ENCODE measurements at places on chromosomes 1 and 21. TPM values are rescaled to one million over a fixed set of nuclear protein-coding genes. Genes with fewer than 3 reads are reported as not detected.

Gene SPAG17
- not detected for total RNA-seq

Gene KIF14
- total RNA-seq, result 9.6 TPM

Gene THEM5
- total RNA-seq, result not detected

Gene LCE1E
- not detected for total RNA-seq

Gene TBX19
- total RNA-seq, result 0.98 TPM

Gene PLA2G2A
- total RNA-seq, result not detected

Gene CLCNKB
- total RNA-seq, result under 0.01 TPM

Gene PGLYRP3
- not detected for total RNA-seq

Gene SAMD11
- total RNA-seq, result not detected

Gene PCAT6
- total RNA-seq, result not detected

Gene TTC13
- 18.2 TPM for total RNA-seq

Gene LEPROT
- 63.0 TPM for total RNA-seq

Gene CD48
- not detected for total RNA-seq

Gene LRRC39
- 0.29 TPM for total RNA-seq

Gene SPRR2A
- not detected for total RNA-seq

Gene C1QB
- not detected for total RNA-seq

Gene KRTAP21-2
- total RNA-seq, result not detected

Gene SLC1A7
- not detected for total RNA-seq

Gene CLDN17
- total RNA-seq, result not detected

Gene CCNL2
- 135 TPM for total RNA-seq

Gene PKP1
- total RNA-seq, result under 0.01 TPM

Gene LRRC3
- 3.2 TPM for total RNA-seq

Gene SPATA46
- total RNA-seq, result not detected

Gene DNAJC28
- 2.4 TPM for total RNA-seq

Gene ARHGEF16
- 1.1 TPM for total RNA-seq

Gene PERM1
- not detected for total RNA-seq

Gene DMRTB1
- not detected for total RNA-seq

Gene ADAM30
- total RNA-seq, result not detected

Gene NR1I3
- not detected for total RNA-seq

Gene GSTM5
- under 0.01 TPM for total RNA-seq

Gene SYT11
- total RNA-seq, result 35.9 TPM

Gene MRPS21
- 33.1 TPM for total RNA-seq

Gene DNAJB4
- 238 TPM for total RNA-seq

All from vein endothelial cell (primary cell).